Occipital lobe (tissue), 3 donors: ENCODE measurements at places on chromosomes 4 and X.

DNA sequence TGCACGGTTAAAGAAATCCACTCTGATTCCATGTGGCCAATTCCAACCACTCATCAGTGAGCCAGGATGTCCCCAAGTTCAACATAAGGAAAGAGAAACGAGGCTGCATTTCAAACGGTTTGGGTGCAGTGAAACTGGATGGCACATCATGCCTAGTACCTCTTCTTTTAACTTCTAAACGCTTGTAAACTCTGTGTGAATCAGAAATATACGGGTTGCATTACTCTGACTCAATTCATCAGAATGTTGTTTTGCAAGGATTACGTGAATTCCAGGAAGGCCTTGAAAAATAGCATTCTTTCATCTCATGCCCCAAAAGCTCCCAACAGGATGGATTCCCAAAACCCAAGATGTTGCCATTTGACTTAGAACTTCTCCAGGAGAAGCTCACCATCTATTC is 270.4 kb downstream of the LDB2 start:
- no peak for DNase-seq

DNA sequence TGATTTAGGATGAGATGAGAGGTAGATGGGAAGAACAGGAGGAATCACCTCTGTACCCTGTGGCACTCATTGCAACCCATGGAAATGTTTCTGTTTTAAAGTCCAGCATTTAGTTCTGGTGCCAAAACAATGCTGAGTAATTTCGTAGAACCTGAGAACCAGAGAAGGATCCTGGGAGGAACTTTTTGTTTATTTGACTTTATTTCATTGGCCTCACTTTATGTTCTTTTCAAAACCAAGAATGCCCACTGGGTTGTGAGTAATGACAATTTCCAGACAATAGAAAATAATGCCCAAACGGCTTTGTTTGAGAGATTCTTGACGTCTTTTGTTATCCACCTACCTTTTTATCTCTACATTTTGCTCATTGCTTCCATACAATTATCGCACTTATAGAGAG is 111.3 kb downstream of the SHROOM3 start:
- no peak for DNase-seq

DNA sequence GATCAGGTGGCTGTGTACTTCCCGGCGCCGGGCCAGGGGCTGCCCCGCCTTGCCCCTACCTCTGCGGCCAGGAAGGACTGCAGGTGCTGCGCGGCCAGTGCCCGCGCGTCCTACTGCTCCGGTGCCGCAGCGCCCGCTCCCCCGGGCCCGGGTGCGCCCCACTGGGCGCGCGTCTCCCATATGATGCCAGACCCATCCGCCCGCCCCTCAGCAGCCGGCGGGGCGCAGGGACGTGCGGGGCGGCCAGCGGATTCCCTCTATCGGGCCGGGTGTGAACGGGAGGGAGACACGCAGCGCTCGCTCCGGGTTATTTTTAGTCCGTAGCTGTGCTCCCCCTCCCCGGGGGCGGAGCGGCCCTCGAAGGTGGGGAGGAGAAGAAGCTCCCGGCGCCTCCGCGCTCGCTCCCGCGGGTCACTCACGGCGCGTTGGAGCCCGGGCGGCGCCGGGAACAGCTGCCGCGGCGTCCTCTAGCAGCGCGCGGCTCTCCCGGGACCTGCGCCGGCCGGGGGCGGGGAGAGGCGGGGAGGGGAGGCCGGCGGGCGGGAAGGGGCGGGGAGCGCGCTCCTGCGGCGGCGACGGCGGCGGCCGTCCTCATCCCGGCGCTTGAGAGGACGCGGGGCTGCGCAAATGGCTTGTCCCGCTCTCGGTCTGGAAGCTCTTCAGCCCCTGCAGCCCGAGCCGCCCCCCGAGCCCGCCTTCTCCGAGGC is 103.6 kb downstream of the UCHL1 start:
- peak; percentile 66 for DNase-seq

GRCh38 chr4:153261914-153262313 is 57.7 kb downstream of the TRIM2 start:
- DNase-seq, result no peak

DNA sequence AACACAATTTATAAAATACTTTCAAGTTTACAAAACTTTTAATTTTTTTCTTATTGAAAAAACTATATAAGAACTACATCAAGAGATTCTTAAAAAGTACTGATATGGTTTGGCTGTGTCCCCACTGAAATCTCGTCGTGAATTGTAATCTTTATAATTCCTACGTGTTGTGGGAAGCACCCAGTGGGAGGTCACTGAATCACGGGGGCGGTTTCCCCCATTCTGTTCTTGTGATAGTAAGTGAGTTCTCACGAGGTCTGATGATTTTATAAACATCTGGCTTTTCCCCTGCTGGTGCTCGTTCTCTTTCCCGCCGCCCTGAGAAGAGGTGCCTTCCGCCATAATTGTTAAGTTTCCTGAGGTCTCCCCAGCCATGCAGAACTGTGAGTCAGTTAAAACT is 88.5 kb downstream of the FRAS1 start:
- no peak for DNase-seq

DNA sequence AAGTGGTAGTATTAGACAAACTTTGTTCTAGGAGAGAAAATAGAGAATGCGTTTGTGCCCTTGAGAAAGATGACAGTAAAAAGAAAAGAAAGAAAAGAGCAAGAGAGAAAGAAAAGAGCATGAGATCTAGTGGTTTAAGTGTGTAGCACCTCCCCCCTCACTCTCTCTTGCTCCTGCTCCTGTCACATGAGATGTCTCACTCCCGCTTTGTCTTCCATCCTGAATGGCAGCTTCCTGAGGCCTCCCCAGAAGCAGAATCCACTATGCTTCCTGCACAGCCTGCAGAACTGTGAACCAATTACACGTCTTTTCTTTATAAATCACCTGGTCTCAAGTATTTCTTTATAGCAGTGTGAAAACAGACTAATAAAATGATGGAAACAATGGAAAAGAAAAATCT is 499.6 kb downstream of the ACTRT1 start:
- no peak for DNase-seq

DNA sequence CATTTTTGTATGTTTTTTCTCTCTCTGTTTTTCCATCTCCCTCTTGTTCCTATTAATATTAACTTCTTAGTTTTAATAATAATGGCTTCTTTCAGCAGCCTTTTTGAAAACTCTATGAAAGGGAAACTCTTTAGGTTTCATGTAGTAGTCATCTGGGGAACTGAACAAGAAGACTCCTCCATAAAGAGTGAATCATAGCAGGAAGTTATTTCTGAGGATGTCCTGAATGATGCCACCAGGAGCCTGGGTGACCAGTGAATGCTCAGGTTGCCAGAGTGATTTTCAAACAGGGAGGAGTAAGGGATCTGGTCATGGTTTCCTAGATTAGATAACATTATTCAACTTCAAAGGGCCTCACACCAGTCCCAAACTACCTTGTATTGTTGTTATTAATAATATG is 212.8 kb upstream of the PDE5A start:
- no peak for DNase-seq

GRCh38 chrX:55907968-55908607 is 190.5 kb downstream of the RRAGB start:
- no peak for DNase-seq

DNA sequence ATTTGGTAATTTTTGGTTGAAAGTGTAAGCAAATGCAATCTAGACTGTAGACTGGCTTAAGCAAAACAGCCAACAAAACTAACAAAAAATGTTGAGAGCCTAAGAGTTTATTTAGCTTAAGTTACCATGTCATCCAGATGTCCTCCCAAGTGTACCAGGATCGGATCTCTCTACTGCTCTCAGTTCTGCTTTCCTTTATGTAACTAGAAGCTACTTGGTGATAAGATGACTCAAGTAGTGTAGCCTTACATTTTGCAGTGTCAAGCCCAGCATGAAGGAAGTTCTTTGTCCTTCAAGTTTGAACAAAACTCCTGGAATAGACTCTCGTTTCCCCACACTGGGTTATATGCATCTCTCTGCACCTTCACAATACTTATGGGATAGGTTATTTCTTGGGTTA is 1500.0 kb downstream of the STIM2 start:
- no peak for DNase-seq

GRCh38 chr4:148196164-148196563 is 246.1 kb downstream of the NR3C2 start:
- no peak for DNase-seq

GRCh38 chr4:141140391-141141200 is 7.3 kb upstream of the RNF150 start:
- DNase-seq, result no peak

DNA sequence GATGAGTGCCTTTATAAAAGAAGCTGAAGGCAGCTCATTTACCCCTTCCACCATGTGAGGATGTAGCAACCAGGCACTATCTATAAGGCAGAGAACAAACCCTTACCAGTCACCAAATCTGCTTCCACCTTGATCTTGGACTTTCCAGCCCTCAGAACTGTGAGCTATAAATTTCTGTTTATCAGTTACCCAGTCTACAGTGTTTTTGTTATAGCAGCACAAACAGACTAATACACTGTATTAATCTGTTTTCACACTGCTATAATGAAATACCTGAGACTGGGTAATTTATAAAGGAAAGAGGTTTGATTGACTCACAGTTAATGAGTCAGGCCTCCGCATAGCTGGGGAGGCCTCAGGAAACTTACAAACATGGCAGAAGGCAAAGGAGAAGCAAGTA is 91.2 kb downstream of the SOWAHB start:
- no peak for DNase-seq

DNA sequence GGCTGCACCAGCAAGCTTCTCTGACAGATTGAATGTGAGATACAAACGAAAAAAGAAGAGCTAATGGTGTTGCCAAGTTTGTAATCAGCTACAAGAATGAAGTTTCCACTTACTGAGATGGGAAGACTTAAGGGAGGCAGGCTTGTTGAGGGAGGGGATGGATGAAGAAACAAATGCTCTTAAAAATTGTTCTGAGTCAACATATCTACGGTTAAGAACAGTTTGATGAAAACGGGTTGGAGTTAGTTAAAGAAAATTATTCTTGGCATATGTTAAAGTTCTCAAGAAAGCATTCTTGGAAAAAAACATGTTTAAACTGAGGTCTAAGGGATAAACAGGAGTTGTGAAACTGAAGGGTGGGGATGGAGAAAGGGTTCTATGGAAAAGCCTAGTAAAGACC is 816.3 kb upstream of the HS3ST1 start:
- DNase-seq, result no peak

GRCh38 chr4:75412746-75413145 is 101.5 kb downstream of the RCHY1 start:
- no peak for DNase-seq

- DNase-seq, result no peak
Observed at GRCh38 chr4:185017964-185018772, at the start of gene HELT. Gene HELT (plus strand): TSS chr4:185018490. CDS start chr4:185018929, 439 bp downstream.

DNA sequence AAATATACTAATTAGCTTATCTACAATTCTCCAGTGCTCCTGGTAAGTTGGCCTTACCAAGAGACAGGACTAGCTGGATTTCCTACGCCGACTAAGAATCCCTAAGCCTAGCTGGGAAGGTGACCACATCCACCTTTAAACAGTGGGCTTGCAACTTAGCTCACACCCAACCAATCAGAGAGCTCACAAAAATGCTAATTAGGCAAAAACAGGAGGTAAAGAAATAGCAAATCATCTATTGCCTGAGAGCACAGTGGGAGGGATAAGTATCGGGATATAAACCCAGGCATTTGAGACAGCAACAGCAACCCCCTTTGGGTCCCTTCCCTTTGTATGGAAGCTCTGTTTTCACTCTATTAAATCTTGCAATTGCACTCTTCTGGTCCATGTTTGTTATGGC is 1025.0 kb downstream of the RAB28 start:
- DNase-seq, result no peak

DNA sequence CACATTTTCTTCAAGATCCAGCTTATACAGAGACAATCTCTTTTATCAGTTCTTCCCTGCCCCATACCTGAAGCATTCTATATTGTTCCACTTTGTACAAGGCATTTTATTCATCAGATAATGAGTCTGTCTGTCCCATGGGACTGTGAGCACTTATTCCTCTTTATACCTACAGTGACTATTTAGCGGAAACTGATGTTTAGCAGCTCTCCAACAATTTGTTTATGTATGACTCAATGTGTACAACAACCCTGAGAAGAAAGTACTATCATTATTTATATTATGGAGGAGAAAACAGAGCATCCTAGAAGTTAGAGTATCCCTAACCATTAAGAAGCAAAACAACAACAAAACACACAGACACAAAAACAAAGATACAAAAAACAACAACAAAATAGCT is 306.5 kb downstream of the PRDM5 start:
- no peak for DNase-seq

- no peak for DNase-seq
Observed at GRCh38 chr4:27835851-27836250, 975.2 kb downstream of the STIM2 start.

GRCh38 chrX:110698696-110699095 is 96.9 kb downstream of the CHRDL1 start:
- DNase-seq, result no peak

GRCh38 chrX:109740433-109740809 is 7.4 kb upstream of the ACSL4 start:
- DNase-seq, result no peak

GRCh38 chr4:109943745-109944144 is 31.1 kb downstream of the EGF start:
- no peak for DNase-seq

- DNase-seq, result no peak
Observed at GRCh38 chr4:38856524-38857337, at the start of gene TLR6. Gene TLR6 (minus strand): TSS chr4:38856817. CDS start chr4:38829473, 27,344 bp downstream.

- DNase-seq, result no peak
Observed at GRCh38 chrX:105267167-105267566, 46.7 kb upstream of the TEX13A start.

GRCh38 chr4:123783151-123783790 is 386.7 kb downstream of the SPRY1 start:
- DNase-seq, result no peak

- DNase-seq, result no peak
Observed at GRCh38 chrX:40922307-40922706, 162.9 kb upstream of the USP9X start.
